Hair follicle dermal papilla cell (primary cell): ENCODE measurements at places on chromosomes 2 and 18. TPM values are rescaled to one million over a fixed set of nuclear protein-coding genes. Genes with fewer than 3 reads are reported as not detected.

The ERLEC1 gene
- 67.3 and 81.8 TPM in 2 replicates for total RNA-seq

The SERPINB13 gene
- not detected in 2 replicates for total RNA-seq

The ADD2 gene
- total RNA-seq = 0.32 TPM in 1 of 2 replicates, not detected in the other

The PNO1 gene
- total RNA-seq = 8.8 and 9.5 TPM in 2 replicates

The CYBRD1 gene
- 465 and 505 TPM in 2 replicates for total RNA-seq

The FAM161A gene
- total RNA-seq = 0.61 and 1.6 TPM in 2 replicates

The PRSS56 gene
- not detected in 2 replicates for total RNA-seq

The RAB31 gene
- 44.4 and 53.4 TPM in 2 replicates for total RNA-seq

The DYNC1I2 gene
- 99.5 and 108 TPM in 2 replicates for total RNA-seq

The LRRTM1 gene
- not detected in 2 replicates for total RNA-seq

The NEDD4L gene
- total RNA-seq = 29.0 and 30.5 TPM in 2 replicates

The PLB1 gene
- total RNA-seq = 1.8 and 2.6 TPM in 2 replicates

The POTEJ gene
- not detected in 2 replicates for total RNA-seq

The AQP12B gene
- total RNA-seq = not detected in 2 replicates

The RBKS gene
- total RNA-seq = 1.3 TPM in 2 replicates

The SPC25 gene
- 0.49 and 2.3 TPM in 2 replicates for total RNA-seq

The LIPG gene
- total RNA-seq = 0.24 and 0.65 TPM in 2 replicates

The TYMS gene
- total RNA-seq = 2.9 and 3.6 TPM in 2 replicates

The CNRIP1 gene
- total RNA-seq = 27.4 and 28.9 TPM in 2 replicates

The SRD5A2 gene
- 2.9 and 11.4 TPM in 2 replicates for total RNA-seq

The MAP3K19 gene
- not detected in 2 replicates for total RNA-seq

The SAG gene
- total RNA-seq = not detected in 2 replicates

The MYOM1 gene
- total RNA-seq = 0.32 and 0.36 TPM in 2 replicates

The TMEM185B gene
- 38.6 and 48.4 TPM in 2 replicates for total RNA-seq

The CTLA4 gene
- not detected in 2 replicates for total RNA-seq

The WNT10A gene
- total RNA-seq = under 0.01 TPM in 1 of 2 replicates, not detected in the other

The DCDC2C gene
- not detected in 2 replicates for total RNA-seq

The TUBA4B gene
- total RNA-seq = not detected in 2 replicates

The HOXD12 gene
- total RNA-seq = not detected in 2 replicates

The CYP1B1 gene
- total RNA-seq = 157 and 203 TPM in 2 replicates

The ANO7 gene
- total RNA-seq = 0.12 and 0.49 TPM in 2 replicates

The CCDC142 gene
- 17.7 and 27.6 TPM in 2 replicates for total RNA-seq

The GNLY gene
- total RNA-seq = not detected in 2 replicates

The IKZF2 gene
- 11.2 and 12.2 TPM in 2 replicates for total RNA-seq

The MROH2A gene
- not detected in 2 replicates for total RNA-seq

The SERPINB11 gene
- not detected in 2 replicates for total RNA-seq

The KIF1A gene
- not detected in 2 replicates for total RNA-seq
